ENCODE measurements at places on chromosomes 4 and X.

GRCh38 chrX:12894074-12895030 lies 12.1 kb upstream of the TLR8 start:
- no peak overlapping the region for H3K27ac ChIP-seq
- DNase-seq: no peak
- H3K4me1 ChIP-seq: no peaks in the 10 kb centered on the region
- no peaks in the 10 kb centered on the region for H3K36me3 ChIP-seq

GRCh38 chr4:158255727-158256324 lies 45.5 kb downstream of the TMEM144 start:
- H3K27me3 ChIP-seq: no peaks in the 10 kb centered on the region
- no peak overlapping the region for H3K27ac ChIP-seq
- H3K4me1 ChIP-seq: no peaks in the 10 kb centered on the region
- no peak overlapping the region for H3K4me3 ChIP-seq

GRCh38 chr4:85495621-85496020 lies 20.7 kb downstream of the ARHGAP24 start:
- H3K27ac ChIP-seq: no peak overlapping the region
- no peak overlapping the region for H3K4me3 ChIP-seq
- H3K36me3 ChIP-seq: no peaks in the 10 kb centered on the region
- no peaks in the 10 kb centered on the region for H3K27me3 ChIP-seq
- no peak for DNase-seq

GRCh38 chr4:124177647-124178425 lies 534.7 kb downstream of the ANKRD50 start:
- H3K27me3 ChIP-seq: no peaks in the 10 kb centered on the region
- H3K36me3 ChIP-seq: no peaks in the 10 kb centered on the region
- DNase-seq: no peak
- H3K27ac ChIP-seq: no peak overlapping the region
- no peaks in the 10 kb centered on the region for H3K4me1 ChIP-seq

- no peak overlapping the region for H3K27ac ChIP-seq
- no peaks in the 10 kb centered on the region for H3K4me1 ChIP-seq
- H3K36me3 ChIP-seq: no peaks in the 10 kb centered on the region
- H3K27me3 ChIP-seq: no peaks in the 10 kb centered on the region
- no peak overlapping the region for H3K4me3 ChIP-seq
- DNase-seq: no peak
Measured at GRCh38 chr4:12016729-12017128, 588.0 kb upstream of the HS3ST1 start.

DNA sequence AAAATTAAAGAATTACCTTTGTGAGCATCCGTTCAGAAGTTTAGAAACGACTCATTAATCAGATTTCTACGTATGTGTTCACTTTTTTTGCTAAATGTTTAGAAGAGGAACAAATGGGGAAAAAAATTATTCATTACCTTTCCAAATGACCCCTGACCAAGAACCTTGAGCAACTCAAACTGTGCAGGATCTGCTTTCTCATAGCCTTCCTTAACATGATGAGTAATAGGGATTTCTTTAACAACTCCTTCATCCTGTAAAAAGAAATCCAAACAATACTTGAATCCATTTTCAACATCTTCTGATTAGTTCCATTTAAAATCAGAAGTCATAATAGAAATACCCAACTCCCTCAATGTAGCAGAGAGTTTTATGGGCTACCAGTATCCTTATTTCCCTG lies 32.1 kb downstream of the RPS6KA6 start:
- H3K27me3 ChIP-seq: no peaks in the 10 kb centered on the region
- H3K36me3 ChIP-seq: no peaks in the 10 kb centered on the region
- H3K4me1 ChIP-seq: no peaks in the 10 kb centered on the region
- H3K4me3 ChIP-seq: no peak overlapping the region
- no peak overlapping the region for H3K27ac ChIP-seq
- no peak for DNase-seq

DNA sequence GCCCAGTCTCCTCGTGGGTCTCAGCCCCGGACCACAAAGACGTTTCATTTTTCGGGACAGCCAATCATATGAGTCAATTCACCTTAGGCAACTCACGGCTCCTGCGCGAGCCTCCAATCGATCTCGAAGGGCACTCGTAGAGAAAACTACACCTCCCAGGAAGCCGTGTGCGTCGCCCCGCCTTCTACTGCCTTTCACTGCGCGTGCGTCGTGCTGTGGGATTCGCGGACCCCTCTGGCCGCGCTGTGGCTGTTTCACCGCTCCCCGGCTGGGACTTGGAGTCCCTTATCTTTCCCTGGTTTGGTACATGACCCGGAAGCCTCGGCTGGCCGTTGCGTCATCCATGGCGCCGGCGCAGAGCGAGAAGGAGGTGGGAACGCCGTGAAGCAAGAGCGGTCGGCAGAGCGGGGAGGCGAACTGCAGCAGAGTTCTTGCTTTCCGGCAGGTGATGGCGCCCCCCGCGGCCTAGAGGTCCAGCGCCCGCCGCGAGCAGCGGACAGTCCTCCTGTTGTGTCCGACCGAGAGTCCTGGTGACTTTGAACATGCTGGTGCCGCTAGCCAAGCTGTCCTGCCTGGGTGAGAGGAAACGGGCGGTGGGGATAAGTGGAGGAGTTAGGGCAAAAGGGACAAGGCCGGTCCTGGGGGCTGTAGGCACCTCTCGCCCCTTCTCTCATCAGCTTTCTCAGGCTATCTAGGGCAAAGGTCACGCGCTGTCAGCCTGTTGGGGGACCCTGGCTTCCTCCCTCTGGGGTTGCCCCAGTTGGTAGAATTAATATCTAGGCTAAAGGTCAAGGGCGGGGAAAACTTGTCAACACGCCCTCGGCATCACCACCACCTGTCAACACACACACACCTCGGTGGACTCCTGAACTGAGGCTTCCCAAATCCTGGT lies at the start of gene ETFDH:
TSS of gene ETFDH (plus strand) at position 382 of the 892 bp plus-strand sequence. CDS start at position 543, 161 bp downstream.
- no peaks in the 10 kb centered on the region for H3K27me3 ChIP-seq
- H3K27ac ChIP-seq: no peak within 1 kb of the TSS
- no peaks in the 10 kb centered on the region for H3K36me3 ChIP-seq

DNA sequence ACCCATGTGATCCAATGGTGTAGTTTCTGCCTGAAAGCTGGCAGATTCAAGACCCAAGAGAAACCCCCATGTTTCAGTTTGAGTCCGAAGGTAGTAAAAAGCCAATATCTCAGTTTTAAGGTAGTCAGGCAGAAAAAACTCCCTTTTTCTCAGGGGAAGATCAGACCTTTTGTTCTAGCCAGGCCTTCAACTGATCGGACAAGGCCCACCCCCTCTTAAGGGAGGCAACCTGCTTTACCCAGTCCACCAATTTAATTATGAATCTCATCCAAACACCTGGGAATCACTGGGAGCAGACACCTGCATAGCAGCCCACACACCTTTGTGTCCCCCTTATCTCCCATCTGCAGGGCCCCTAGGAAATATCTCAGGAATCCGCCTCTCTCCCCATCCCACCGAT lies 322.0 kb downstream of the STK32B start:
- H3K4me1 ChIP-seq: no peaks in the 10 kb centered on the region
- H3K4me3 ChIP-seq: no peak overlapping the region

DNA sequence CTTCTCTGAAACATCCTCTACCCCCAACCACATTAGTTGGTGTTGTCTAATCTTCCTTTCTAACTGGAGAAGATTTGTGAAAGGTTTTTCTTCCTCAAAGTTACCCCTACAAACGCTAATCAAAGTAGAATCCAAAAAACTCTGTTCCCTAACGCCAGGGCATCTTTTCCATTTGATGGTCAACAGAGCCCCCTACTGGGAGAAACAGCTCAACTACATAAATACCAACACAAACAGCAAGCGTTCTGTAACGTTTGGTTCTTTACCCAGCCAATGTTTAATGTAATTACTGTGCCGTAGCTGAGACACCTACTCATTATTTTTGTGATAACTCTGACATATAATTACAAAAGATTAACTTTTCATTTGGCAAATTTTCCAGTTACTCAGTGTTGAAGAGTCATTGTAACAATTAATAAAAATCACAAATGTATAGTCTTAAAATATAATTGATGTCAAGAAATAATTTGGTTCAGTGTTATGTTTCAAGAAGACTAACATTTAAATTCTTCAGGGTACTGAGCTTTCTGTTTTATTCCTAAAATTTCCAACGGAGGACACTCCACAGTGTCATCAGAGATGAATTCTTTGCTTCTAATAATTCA lies 94.9 kb upstream of the TBC1D9 start:
- H3K27me3 ChIP-seq: no peaks in the 10 kb centered on the region
- no peak overlapping the region for H3K4me3 ChIP-seq
- H3K4me1 ChIP-seq: no peaks in the 10 kb centered on the region
- H3K27ac ChIP-seq: no peak overlapping the region
- DNase-seq: peak; percentile 18
- H3K36me3 ChIP-seq: no peaks in the 10 kb centered on the region

- H3K36me3 ChIP-seq: no peaks in the 10 kb centered on the region
- no peaks in the 10 kb centered on the region for H3K4me1 ChIP-seq
- no peak overlapping the region for H3K27ac ChIP-seq
Measured at GRCh38 chrX:34893741-34894140, 48.9 kb upstream of the FAM47B start.

DNA sequence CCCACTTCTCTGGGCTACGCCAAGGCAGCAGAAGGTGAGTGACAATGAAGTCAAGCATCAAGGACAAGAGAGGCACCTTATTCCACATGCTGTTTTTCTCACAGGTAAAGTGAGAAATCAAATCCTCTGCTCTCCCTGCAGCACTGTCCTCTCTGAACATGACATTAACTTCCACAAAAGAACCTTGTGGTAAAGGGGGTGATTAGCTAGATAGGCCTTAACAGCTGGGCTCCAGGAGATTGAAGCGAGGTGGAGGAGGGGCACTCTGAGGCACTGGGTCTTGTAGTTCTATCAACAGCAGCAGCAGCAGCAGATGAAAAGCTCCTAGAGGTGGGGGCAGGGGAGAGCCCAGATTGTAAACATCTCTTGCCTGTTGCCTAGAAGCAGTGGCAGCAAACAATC lies 96.8 kb upstream of the CXXC4 start:
- no peaks in the 10 kb centered on the region for H3K27me3 ChIP-seq
- DNase-seq: peak; percentile 45
- no peak overlapping the region for H3K4me3 ChIP-seq

Measured in iPS DF 6.9 (cell line).